Tongue (tissue), 3 donors: ENCODE measurements at places on chromosomes 6 and 20.

DNA sequence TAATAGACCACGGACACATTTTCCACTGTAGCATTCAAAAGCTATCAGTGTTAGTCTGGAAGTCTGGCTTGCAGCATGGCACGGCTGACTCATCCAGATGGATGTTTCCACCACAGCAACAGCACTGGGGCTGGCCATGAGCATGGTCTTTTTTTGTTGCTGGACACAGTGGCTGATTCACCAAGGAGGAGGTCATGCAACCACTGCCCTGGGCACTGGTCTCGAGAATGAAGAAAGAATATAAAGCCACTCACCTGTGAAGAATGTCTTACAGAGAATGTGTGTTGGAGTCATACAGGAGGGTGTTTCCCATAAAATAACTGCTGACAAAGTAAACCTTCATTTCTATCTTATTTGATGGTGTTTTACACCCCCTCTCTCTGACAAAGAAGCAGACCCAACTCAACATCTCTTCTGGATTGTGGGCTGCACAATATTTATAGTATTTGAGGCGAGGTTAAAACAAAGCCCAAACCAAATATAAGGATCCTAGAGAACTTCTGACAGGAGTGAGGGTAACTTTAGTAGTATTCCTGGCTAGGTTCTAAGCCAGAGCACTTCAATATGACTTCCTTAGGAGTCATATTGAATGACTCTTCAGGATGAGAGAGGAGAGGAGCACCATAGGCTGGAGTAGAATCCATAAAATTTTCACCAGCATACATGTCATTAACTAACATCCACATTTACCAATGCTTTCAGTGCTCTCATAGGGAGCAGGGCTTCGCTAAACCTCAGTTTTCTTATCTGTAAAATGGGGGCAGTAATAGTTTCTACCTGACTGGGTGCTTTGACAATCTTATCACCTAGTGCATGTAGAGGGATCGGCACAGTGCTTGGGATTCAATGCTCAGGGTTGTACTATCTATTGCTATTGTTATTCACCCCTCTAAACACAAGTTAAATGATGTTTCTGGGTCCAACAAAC, 121.4 kb downstream of the KIF13A start:
- DNase-seq: peak; percentile 27

DNA sequence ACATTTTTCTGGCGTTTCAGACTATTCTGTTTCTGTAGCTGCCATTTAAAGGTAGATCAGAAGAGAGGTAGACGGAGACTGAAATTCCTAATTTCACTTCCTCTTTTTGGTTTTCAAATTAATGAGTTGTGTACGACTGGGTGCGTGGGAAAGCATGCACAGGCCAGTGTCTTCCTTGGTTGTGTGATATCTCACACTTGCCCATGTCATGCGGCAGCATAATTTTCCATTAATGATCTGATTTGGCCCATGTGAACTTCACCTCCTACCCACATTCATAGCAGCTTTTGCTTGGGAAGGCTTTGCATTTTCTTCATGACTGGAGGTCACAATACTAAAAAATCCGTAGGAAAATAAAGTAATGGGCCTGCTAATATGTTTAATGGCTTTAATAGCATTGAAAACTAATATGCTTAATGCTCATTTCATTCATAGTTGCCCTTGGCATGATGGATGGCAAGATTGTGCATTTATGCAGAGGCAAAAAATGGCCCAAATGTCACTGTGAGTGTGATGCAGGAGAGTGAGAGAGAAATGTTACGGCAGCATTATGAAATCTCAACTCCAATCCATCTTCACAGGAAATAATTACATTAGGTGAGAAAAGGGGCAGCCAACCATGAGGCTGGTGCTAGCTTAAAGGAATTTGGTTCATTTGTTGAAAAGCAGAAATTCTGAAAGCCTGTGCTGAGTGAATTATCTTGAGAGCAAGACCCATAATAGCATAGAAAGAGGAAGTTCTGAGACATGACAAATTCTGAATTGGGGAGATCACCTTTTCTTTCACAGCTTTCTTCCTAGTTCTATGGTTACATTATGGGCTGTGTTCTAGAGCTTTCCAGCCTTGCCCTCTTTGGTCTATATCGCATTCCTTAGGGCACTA, 69.0 kb upstream of the UST start:
- no peak for DNase-seq

DNA sequence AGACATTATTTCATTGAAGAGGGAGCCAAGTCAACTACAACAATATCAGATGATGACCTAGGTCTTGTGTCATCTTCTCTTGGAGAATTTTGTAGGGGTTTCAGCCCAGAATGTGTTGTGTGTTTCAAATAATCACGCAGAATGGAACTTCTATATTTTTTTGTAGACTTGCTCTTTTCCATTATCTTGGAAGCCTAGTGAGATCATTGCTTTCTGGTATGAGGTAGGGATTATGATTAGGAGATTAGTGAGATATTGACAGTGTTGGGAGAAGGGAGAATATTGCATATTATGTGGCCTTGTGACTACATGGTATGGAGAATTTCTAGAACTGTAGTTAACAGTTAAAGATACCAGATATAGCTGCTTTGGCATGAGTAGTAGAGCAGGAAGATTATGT, 423.6 kb upstream of the PLCB4 start:
- no peak for DNase-seq

- peak; percentile 35 for DNase-seq
Observed at GRCh38 chr20:51050531-51051075, 27.7 kb upstream of the KCNG1 start.

DNA sequence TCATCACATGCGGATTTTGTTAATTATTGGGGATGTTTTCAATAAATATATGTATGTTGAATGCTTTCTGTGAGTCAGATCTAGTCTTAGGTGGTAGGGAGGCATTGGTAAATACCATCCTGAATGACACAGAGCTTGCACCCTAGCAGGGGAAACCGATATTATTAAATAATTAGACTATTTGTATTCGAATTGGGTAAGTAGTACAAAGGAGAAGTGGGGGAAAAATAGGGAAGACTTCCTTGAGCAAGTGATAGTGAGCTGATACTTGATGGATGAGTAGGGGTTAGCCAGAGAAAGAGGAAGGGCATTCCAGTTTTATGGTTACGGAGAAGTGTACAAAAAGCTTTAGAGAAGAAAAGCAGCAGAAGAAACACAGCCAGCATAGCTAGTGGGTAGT, 1.5 kb downstream of the RIOK1 start:
- no peak for DNase-seq

DNA sequence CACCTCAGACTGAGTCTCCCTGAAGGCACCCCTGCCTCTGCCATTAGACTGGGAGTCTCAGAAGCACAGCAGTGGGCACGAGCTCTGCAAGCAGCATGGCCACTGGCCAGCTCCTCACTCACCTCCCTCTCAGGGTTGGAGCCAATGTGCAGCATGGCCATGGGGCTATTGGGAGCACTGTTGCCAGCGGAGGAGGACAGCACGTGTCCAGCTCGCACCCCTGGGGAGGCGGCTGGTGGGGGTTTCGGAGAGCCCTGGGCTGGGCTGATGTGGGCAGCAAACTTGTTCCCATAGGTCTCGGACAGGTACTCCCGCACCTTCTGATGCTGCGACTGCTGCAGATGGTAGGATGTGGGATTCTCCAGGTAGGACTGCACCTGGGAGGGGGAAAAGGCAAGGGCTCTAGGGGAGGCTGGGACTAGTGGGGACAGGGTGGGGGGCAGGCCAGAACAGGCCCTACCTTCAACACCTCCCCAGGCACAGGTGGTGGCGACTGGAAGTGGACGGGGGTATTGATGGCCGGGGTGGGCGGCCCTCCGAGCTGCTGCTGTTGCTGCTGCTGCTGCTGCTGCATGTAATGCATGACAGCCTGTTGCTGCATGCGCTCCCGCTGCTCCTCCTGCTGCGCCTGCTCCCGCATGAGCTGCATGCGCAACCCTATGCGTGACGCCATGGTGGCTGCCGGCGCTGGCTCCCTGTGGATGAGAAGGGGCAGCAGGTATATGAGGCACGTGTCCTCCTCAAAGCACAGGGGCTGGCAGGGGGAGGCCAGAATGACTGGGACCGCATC, 44.7 kb downstream of the TFEB start:
- no peak for DNase-seq

DNA sequence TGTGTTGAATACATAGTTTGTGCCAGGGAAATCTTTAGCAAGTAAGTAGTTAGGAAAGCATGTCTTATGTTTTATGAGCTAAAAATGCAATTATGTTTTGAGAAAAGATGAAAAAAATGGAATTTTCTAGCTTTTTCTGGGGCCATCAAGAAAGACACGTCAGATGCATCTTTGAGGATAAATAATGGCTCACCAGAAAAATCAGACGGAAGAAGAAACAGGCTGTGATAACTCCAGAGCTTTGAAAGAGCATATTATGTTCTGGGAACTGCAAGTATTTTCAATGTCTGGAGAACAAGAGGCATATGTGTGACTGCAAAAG, 173.7 kb downstream of the CLVS2 start:
- DNase-seq: no peak

DNA sequence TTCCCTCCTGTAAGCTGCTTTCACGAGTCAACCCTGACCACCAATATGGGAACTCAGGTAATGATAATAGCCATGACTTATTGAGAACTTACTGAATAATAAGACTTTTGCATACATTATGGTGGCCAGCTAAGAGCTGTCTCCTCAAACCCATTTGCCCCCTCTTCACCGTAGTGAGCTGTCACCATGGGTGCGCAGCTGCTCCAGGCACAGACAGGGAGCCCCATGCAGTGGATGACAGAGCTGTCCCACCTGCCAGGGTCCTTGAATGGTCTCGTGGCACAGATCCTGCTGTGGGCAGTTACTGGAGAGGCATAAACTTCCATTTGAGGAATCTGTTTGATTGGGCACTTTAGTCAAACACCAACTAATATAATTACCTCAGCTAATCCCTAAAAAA, 1.9 kb downstream of the SLC22A16 start:
- peak; percentile 21 for DNase-seq

- peak; percentile 5 for DNase-seq
Observed at GRCh38 chr20:61185841-61186601, 66.0 kb upstream of the CDH4 start.
